LHCN-M2 (cell line): ENCODE measurements at places on chromosomes 1 and 21.

- DNase-seq, result peak; percentile 34
Observed at GRCh38 chr1:27332536-27333281, 9.1 kb upstream of the SYTL1 start.

DNA sequence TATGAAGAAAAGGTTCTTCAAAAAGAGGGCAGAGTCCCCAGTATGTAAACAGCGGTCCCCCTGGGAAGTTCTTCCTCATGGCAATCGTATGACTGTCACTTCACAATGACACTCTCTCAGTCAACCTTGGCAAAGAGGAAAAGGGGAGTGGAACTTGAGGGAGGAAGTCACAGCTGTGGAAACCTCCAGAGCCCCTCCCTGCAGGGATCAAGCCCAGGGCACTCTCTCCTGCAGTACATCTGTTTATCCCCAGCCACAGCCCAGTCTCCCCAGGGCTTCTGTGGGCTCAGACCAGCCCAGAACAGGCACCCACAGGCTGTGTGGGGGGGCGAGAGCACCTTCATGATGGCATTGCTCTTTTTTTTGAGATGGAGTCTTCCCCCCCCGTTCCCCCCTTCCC, 2.0 kb downstream of the ATP13A2 start:
- DNase-seq, result peak; percentile 64

GRCh38 chr21:35059742-35060141, 10.6 kb upstream of the RUNX1 start:
- DNase-seq, result peak; percentile 60

DNA sequence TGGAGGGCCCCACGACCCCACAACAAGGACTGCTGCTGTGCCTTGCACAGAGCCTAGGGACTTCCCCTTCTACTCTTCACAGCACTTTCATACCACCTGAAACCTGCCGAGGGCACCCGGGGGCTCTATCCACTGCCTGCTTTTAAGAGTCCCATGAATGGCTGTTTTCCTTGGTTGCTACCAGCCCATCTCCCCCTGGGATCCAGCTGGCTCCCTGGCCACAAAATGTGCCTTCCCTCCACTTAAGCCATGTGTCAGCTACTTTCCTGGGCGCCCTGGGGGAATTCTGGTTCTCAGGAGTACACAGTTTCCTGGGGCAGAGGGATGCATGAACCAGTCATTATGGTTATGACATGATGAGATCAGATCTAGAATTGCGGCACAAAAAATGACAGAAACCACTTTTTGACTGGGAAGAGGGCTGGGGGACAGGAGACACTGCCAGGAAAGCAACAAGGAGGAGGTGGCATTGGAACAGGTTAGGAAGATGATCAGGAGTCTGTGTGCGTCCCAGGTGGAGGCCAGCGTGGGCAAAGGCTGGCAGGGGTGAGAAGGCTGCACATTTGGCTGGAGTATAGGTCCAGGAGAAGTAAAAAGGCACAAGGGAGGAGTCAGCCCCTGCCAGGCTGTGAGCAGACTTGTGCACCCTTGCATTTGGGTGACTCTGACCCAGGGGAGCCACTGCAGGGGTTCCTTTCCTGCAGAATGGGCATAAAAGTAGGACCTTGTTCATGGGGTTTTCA, 3.2 kb upstream of the TNFRSF8 start:
- no peak for DNase-seq

DNA sequence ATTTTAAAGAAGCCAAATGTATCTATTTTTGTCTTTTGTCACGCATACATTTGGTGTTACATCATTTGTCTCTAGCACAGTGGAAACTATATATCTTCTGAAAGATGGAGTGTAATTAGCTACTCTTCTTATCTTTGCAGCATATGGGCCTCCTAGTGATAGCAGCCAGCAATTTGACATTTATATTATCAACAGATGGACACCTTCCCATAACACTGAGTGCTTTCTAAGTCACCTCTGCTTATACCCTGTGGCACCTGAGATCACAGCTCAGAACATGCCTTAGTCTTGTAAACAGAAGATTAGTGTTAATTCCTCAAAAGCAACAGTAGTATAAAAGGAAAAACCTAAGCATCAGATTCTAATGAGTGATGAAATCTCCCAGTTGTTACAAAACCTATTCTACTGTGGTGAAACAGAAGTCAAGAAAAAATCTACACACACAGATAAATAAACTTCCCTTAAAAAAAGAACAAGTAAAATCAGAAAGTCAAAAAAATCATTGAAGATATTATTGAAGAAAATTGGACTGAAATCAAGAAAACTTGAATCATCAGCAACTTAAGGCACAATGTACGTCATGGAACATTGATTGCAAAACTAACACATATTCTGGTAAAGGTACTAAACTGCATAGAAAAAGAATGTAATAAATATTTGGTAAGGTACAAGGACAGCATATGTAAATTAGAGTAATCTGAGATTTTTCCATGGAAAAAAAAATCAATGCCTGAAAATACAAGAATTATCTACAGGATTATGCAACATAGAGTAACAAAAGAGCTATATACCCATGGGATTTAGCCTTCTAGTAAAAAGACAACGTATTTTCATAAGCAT, 61.7 kb downstream of the KCNT2 start:
- no peak for DNase-seq

GRCh38 chr1:23916209-23917131, 3.3 kb upstream of the CNR2 start:
- DNase-seq, result peak; percentile 52

GRCh38 chr21:45164124-45164511, 89.7 kb downstream of the ADARB1 start:
- peak; percentile 91 for DNase-seq

- DNase-seq, result no peak
Observed at GRCh38 chr1:21821385-21822019, 9.4 kb downstream of the LDLRAD2 start.

DNA sequence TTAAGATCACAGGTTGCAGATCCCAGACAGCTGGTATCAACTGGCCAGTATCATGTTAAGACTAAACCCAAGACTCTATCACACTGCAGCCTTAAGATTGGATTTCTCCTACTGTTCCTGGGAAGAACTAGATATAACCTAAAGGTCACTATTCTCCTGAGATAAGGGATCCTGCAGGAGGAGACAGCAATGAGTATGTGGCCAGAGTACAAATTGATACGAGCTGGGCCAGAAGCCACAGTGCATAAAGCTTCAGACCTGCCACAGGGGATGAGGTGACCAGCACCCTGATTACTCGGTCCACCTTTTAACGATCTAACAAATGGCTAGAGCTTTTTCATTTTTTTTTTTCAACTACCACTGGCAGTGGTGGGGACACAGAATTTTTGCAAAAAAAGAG, 31.0 kb downstream of the HSD3B1 start:
- no peak for DNase-seq

DNA sequence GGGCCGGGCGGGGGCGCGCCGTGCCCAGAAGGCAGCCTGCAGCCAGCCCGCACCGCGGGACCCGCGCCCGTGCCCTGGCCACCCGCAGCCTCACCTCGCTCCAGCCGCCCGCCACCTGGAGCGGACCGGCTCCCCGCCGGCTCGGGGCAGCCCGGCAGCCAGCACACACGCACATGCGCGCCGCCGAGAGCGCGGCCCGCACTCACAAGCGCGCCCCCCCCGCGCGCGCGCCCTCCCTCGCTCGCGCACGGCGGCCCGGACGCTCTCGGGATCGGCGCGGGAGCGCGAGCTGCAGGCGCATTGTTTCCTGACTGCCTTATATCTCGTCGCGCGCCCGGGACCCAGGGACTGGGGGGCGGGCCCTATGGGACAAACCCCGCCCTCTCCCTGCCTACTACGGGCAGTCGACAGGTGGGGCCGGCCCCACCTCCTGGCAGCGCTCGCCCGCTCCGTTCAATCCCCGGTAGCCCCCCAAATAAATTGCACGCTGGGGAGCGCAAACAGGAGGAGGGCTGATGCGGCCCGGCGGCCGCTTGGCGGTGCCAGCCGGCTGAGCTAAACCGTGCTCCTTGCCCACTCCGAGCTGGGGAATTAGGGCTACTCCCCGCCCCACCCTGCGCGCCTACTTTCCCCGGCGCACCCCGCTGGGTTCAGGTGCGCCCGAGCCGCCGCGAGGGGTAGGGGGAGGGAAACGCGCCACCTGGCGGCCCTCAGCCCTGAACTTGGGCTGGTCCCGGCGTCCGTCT, at the start of gene MYCL:
MYCL (minus strand) TSS at position 204 of the 746 bp plus-strand sequence. CDS start 483 bp downstream, outside the sequence.
- peak; percentile 73 for DNase-seq

GRCh38 chr21:44829507-44830092, 11.7 kb upstream of the SUMO3 start:
- DNase-seq, result no peak

DNA sequence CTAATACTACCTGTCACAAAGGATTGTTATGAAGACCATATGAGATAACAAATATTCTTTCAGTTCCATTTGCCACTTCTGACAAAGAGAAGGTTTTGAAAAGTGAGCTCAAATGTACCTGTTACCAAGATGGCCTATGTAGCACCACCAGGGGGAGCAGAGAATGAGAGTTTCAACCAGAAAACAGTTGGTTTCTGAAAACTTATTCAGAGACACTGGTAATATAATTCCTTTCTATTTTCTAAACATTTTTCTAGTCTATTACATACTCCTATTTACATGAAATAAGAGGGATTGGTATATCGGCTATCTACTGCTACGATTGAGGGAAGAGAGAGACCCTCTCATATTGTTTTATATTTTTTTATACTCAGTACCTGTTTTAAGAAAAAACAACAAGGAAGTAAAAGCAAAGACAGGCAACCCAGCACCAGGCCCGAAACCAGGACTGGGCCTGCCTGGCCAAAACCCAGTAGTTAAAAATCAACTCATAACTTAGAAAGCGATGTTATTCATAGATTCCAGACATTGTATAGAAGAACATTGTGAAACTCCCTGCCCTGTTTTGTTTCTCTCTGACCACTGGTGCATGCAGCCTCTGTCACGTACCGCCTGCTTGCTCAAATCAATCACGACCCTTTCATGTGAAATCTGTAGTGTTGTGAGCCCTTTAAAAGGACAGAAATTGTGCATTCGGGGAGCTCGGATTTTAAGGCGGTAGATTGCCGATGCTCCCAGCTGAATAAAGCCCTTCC, 48.3 kb downstream of the IL23R start:
- DNase-seq, result peak; percentile 26

DNA sequence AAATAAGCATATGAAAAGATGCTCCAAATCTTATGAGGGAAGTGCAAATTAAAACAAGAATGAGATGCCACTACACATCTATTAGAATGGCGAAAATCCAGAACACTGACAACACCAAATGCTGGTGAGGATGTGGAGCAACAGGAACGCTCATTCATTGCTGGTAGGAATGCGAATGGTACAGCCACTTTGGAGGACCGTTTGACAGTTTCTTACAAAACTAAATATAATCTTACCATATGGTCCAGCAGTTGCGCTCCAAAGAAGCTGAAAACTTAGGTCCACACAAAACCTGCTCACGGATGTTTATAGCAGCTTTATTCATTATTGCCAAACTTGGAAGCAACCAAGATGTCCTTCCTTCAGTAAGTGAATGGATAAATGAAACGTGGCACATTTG, 50.3 kb downstream of the POFUT2 start:
- no peak for DNase-seq

- peak; percentile 55 for DNase-seq
Observed at GRCh38 chr1:36323636-36324352, at the start of gene EVA1B. Gene EVA1B (minus strand): TSS chr1:36323645. CDS start chr1:36323037, 608 bp downstream.

GRCh38 chr21:37671381-37671780, 244.9 kb downstream of the KCNJ6 start:
- DNase-seq, result no peak

GRCh38 chr21:38126666-38127303, 130.0 kb upstream of the KCNJ15 start:
- DNase-seq, result peak; percentile 46
